ENCODE measurements at places on chromosomes 7 and 10.

GRCh38 chr7:132856416-132856815 is 225.5 kb downstream of the CHCHD3 start:
- no peak for DNase-seq

DNA sequence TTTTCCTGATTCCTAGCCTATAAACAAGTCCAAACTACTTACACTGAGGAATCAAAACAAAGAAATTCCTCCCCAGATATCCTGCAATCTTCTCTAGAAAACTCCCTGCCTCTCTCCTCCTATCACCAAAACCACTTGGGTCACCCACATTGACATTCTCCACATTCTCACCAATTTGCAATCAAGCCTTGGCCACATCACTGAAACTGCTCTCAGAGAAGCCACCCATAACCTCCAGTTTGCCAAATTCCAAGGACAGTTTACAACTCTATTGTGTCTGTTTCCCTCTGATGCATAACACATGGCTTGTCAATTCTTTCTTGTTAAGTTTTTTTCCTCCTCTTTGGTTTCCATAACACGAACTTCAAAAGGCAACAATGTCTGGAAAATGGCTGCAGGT is 233.5 kb downstream of the XPNPEP1 start:
- no peak for DNase-seq

DNA sequence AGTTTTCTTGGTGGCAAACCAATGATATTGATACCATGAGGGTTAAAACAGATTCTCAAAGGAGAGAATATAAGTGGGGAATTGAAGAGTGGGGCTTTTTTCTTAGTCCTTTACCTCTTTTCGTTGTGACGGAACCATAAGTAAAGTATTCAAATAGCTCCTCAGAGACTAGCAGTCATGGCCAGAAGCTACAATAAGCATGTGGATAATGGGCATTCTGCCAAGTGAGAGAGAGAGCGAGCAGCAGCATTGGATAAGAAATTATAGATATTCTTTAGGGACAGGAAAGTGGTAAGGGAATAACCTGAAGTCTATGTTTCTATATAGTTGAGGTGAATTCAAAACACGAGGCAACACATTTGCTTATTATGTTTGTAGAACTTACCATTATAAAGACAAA is 235.1 kb downstream of the SEMA3E start:
- DNase-seq = no peak

- DNase-seq = no peak
These were observed 603.3 kb upstream of the IGFBP3 start for GRCh38 chr7:46524350-46524749.

DNA sequence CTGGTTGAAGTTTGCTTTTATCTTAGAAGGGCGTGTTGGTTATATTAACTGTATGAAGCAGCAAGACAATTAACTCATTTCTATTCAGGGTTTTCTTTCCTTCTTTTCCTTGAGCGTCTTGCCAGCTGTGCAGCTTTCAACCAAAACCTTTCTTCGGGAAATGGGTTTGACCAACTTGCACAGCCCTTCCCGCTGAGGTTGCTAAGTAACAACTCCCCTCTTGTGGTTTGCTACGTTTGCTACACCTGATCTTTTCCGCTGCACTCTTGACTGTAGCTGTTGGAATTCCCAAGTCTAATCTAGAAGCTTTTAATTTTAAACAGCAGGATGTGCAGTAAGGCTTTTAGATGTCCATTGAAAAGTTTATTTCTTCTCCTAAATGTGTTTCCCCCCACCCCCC is 116.9 kb downstream of the CDCA7L start:
- DNase-seq = no peak

- DNase-seq = no peak
These were observed 42.9 kb upstream of the TOMM7 start for GRCh38 chr7:22865602-22865960.

GRCh38 chr7:127678337-127678736 is 26.3 kb downstream of the SND1 start:
- DNase-seq = no peak

DNA sequence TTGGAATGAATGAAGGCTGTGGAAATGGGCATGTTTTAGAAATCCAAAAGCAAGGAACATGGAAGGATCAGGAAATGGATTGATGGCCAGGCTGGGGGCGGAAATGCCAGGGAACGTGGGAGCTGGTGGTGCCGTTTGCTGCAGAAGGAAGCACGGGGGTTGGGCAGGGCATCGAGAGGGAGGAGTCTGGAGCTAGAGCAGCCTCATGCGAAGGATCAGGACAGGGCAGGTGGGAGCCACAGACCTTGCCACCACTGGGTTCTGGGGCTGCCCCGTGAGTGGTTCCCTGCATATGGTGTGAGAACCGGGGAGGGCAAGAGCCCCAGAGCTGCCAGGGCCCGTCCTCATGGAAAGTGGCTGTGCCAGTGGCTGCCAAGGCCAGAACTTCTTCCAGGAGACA is 193.8 kb upstream of the ZNF32 start:
- DNase-seq = no peak

- no peak for DNase-seq
These were observed 909.7 kb downstream of the DNAJB9 start for GRCh38 chr7:109479388-109479787.

DNA sequence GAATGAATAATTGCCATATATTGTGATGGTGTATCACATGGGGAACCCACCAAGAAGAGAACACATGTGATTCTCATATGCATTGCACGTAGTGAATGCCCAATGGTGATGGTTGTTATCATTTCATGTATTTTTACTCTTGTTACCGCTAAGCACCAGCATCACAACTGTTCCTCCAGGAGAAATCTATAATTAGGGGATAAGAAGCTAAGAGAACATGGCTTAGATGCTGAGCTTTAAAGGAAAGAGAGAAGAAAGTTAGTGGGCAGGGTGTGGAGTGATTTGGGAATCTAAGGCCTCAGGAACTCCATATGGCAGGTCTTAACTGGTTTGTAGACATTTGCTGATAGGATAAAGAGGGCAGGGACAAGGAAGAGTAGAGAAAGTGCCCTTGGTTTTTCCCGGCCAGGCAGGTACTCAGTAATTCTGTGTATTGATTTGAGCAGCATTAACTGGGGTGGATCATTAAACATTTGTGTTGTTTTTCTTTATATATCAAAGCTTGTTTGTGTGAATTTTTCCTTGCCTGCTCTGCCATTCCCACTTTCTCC is 145.9 kb downstream of the LRRC4 start:
- DNase-seq = no peak

- DNase-seq = no peak
These were observed 70.0 kb upstream of the PRSS58 start for GRCh38 chr7:142327628-142328405.

DNA sequence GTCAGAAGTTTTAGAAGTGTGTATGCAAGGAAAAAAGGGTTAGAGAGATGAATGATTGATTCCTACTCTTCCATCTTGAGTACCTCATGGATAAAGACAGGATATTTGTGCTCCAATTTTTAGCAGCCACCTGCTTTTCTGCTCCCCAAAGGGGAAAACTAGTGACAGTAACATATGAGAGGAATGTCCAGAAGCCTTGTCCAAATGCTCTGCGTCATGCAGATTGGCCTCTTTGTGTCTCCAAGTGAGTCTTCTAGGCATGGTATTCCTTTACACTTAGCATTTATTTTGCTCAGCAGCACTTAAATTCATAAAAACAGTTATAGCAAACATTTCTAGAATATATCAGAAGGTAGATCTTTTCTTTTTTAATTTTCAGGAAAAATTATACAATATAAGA is 306.8 kb downstream of the CNTNAP2 start:
- DNase-seq = no peak

GRCh38 chr7:114160925-114161324 is 242.1 kb upstream of the PPP1R3A start:
- no peak for DNase-seq

GRCh38 chr7:31935124-31936054 is 134.8 kb downstream of the PDE1C start:
- DNase-seq = peak; percentile 81

DNA sequence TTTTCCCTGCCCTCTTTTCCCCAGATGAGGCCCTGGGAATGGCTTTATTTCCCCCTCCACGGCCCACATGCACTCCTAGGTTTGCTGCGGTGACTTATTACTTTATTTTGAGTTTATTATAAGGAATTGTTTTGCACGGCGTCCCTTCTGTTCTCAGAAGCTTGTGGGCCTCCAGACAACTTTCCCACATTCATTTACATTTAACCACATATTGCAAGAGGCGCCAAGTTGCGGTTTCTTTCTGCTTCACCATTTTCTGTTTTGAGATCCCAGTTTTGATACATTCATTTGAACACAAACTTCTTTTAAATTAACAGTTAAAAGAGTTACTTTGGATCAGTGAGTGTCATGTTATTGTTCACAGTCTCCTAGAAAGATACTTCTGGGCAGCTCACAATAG is 532.5 kb upstream of the MGMT start:
- DNase-seq = no peak

DNA sequence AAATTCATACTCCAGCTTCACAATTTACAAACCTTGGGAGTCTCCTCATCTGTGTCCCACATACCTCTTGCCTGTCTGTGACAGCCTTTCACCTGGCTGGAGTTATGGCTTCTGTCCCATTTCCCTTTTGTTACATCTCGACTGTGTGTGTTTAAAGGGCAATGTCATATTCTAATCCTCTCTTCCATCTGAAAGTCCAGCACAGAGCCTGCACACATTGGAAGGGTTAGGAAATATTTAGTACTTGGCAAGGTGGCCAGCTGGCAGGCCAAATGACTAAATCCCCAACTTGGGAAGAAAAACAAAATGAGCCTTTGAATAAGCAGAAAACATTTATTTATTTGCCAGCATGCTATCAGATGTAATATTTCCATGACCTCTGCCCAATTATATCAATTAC is 120.1 kb upstream of the STK17A start:
- DNase-seq = no peak

- no peak for DNase-seq
These were observed 283.0 kb upstream of the AOAH start for GRCh38 chr7:37007268-37007667.

- no peak for DNase-seq
These were observed 514.7 kb upstream of the KCND2 start for GRCh38 chr7:119758254-119758653.

DNA sequence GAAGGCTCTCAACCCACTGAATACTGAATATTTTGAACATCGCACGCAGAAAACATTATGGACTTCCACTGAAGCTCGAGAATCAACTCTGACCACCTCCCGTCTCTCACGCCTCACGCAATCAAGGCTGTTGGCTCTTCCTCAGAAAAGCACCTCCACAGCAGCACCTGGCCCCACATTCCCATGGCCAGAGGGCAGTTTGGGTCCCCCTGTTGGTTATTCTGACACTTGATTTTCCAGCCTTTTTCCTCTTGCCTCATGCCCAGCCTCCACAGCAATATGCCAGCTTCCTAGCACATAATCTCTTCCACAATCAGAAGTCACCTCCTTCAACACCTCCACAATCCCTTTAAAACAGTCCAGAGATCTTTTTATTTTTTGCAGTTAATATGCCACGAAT is 55.9 kb downstream of the SVOPL start:
- no peak for DNase-seq

- DNase-seq = peak; percentile 54
These were observed 130.2 kb downstream of the SAMD9 start for GRCh38 chr7:92987538-92987937.

DNA sequence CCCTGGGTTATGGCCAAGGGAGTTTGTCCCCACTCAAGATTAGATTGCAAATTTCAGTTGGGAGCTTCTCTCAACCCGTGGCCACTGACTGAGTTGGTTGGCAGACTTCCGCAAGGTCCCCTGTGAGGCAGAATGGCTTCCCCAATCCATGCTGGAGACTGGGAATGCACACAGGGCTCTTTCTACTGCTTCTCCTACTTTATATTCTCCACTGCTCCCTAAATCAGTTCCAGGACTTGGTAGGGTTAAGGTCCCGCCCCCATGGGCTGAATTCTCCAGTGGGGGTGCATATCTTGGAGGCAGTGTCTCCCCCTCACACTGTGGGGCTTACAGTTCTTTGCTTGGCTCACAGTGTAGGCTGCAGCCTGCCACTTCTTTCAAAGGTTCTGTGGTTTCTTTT is 404.2 kb downstream of the PTPRN2 start:
- DNase-seq = no peak

- no peak for DNase-seq
These were observed 27.7 kb upstream of the TLX1 start for GRCh38 chr10:101103430-101103829.

DNA sequence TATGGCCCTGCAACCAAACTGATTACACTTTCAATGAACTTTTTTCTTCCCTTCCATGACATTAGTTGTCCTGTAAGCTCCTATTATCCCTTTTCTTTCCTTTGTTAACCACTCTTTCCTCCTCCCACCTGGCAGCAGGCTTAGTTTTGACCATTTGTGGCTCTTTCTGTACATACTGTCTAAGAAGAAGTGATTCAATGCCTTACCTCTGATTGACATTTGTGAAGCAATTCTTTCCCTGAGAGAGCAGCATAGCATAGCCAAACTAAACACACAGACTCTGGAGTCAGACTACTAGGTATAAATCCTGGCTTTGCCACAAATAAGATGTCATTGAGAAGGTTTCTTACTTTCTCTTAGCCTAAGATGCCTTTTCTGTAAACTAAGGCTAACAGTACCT is 48.9 kb downstream of the AHR start:
- DNase-seq = no peak

DNA sequence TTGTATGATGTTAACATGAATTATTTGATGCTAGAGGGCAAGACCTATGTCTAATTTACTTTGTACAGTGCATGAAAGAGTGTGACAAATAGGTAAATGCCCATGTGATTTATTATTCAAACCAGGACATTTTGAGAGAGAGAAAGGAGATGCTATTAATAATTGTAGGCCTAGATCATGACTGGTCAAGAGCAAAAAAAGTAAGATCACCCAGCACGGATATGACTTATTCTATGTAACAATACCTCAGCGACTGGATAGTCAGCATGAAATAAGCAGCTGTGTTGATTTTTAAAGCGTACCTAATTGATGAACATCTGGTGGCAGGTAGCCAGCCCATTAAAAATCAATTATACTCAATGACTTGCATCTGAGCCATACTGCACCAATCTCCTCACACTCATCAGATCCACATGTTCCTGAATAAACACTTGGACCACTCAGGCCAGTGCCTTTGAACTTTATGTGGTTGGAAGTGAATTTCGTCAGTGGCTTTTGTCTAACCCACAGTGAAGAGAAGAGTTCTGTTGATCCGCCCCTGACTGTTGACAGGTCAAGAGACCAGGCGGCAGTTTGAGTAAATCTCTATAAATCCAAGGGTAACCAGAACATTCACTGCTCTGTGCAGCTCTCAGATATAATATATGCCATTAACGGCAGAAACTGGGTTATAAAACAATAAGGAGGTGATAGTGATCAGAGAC is 435.3 kb downstream of the MDFIC start:
- DNase-seq = peak; percentile 42

GRCh38 chr7:3162289-3162688 is 118.6 kb upstream of the CARD11 start:
- DNase-seq = no peak

DNA sequence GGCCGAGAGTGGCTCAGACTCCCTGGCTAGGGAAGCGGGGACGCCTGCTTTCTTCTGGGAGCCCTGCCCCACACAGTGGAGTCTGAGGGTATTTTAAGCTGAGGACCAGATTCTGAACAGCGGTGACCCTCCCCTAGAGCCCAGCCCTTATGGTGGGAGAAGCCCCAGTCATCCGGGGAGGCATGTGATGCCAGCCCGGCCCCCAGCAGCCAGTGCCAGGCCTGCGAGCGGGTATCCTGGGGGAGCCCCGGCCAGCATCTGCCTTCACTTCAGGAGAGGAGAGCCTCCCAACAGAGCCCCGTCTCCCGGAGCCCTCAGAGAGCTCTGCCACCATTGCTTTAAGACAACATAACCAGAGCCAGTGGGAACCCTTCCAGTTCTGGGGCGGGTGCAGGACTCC is 41.5 kb upstream of the DNAJB6 start:
- DNase-seq = no peak

GRCh38 chr10:75244487-75245353 is 9.0 kb upstream of the COMTD1 start:
- no peak for DNase-seq

Measured in EH (cell line).